ENCODE measurements at places on chromosomes 13 and 19.

DNA sequence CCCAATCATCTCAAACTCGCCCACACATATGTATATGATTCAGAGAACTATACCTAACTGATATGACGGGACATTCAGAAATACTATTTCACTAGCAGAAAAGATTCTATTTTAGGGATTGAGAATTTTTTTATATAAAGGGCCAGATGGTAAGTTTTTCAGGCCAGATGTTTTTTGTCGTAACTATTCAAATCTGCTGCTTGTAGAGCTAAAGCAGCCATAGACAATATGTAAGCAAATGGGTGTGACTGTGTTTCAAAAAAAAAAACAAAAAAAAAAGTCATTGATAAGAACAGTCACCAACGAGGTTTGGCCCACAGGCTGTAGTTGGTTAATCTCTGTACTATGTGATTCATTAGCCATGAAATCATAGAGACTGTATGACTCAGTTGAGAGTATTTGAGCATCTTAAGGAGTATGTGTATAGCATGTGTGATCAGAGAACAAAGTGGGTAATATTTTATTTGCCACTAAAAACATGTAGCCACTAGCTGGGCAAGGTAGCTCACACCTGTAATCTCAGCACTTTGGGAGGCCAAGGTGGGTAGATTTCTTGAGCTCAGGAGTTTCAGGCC is 2724.7 kb downstream of the PCDH9 start:
- peak; percentile 3 for DNase-seq

- DNase-seq = no peak
These were observed 2.4 kb upstream of the NCAN start for GRCh38 chr19:19209372-19209771.

GRCh38 chr13:21636656-21637055 is 32.7 kb upstream of the MICU2 start:
- no peak for DNase-seq

DNA sequence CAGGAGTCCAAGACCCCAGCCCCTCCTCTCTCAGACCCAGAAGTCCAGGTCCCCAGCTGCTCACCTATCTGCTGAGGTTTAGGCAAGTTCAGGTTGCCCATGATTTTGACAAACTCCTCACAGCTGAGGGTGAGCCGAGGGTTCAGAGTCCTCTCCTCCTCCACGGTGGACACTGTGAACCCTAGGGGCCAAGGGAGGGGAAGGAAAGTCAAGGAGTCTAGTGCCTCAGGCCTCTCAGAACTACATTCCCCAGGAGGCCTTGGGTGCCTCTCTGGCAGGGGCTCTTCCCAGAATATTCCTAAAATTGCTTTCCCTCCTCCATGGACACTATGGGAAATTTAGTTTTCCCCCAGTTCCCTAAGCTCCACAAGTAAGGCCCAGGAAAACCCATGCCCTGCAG is 3.3 kb upstream of the PHLDB3 start:
- no peak for DNase-seq

DNA sequence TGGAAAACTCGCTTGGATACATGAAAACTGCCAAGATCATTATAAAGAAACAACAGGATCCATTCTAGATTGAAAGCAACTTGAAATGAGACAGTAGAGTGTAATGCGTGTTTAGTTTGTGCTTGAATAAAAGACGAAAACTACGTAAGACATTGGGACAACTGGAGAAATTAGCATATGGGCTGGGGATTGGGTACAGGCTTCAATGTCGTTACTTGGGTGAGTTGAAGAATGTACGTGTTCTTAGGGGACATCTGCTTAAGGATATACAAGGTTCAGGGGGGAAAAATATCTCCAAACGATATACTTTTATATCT is 471 bp upstream of the ERVK3-1 start:
- no peak for DNase-seq

DNA sequence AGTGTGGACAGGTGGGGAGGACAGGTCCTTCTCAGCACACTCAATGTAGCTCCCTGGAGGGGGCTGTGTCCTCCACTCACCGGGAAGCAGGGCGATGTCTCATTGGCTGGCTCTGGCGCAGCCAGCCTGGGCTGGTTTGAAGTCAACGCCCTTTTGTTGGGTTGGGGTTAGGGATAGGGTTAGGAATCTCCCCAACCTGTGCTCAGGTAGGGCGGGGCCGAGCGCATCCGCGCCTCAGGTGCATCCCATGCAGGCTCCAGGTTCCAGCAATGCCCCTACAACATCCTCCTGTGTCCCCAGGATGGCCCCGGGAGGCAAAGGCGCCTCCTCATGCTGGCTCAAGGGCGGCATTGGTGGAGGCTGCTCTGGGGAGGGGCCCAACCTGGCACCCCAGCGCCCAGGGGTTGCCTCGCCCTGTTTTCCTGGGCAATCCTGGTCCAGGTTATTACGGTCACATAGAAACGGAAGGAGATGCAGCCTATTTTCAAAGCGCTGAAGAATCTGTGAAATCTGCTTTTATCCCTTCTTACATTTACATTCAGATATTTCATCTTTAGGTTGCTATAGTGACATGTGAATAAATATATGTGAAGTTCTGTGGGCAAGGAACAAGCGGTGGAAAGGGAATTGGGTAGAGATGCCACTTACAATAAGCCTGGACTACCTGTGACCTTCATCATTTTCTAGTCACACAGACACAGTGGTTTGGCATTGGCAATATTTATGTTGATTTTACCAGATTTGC is 74.3 kb downstream of the TM9SF2 start:
- DNase-seq = no peak

GRCh38 chr19:48866692-48867091 is 1.7 kb downstream of the PLEKHA4 start:
- no peak for DNase-seq

DNA sequence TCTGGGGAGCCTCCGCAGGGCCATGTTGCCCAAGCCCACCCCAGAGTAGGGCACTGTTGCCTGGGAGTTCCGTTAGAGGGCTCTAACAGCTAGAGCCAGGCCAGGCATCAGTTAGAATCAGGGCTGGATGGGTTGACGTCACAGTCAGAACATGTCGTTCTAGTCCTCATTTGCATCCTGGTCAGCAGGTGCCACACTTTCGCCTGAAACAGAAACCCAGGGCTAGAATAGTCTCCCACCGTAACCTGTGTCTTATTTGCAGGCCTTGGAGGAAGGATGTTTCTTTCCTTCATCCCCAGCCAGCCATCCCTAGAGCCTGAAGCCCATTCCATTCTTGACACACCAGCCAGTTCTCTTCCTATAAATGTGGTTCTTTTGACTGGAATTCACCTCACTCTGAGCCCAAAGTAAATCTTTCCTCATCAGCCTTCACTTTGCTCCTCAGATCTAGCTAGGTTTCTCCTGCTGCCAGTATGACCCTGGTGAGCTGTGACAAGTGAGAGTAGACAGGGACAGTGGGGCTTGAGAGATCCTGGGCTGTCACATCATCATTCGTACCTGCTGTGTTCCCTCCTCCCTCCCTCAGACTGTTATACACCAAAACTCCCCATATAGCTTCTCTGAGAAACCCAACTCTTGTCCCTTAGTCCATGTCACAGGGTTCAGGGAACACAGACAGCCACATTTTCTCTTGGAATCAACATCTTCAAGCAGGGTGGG is 12.2 kb upstream of the CCDC97 start:
- no peak for DNase-seq
